ENCODE measurements at places on chromosomes 7 and 10. TPM values are rescaled to one million over a fixed set of nuclear protein-coding genes. Genes with fewer than 3 reads are reported as not detected.

The CRPPA gene
- 0.81 TPM for total RNA-seq

The GIMAP4 gene
- total RNA-seq, result 113 TPM

GRCh38 chr10:122019414-122019975 is 30.5 kb downstream of the TACC2 start:
- no peak for DNase-seq

- no peak for DNase-seq
Measured at GRCh38 chr7:97620495-97620894, 111.4 kb upstream of the TAC1 start.

GRCh38 chr10:113449006-113449695 is 103.7 kb upstream of the HABP2 start:
- no peak for DNase-seq
